ENCODE measurements at places on chromosomes 2 and 18.
A peak's percentile ranks its signal among the peaks of the same experiment; 100 is the strongest.

GRCh38 chr2:37365669-37366068 lies 21.2 kb downstream of the QPCT start:
- DNase-seq, result no peak

- peak; percentile 73 for DNase-seq
These were observed 46.8 kb downstream of the EPG5 start for GRCh38 chr18:45920367-45920766.

DNA sequence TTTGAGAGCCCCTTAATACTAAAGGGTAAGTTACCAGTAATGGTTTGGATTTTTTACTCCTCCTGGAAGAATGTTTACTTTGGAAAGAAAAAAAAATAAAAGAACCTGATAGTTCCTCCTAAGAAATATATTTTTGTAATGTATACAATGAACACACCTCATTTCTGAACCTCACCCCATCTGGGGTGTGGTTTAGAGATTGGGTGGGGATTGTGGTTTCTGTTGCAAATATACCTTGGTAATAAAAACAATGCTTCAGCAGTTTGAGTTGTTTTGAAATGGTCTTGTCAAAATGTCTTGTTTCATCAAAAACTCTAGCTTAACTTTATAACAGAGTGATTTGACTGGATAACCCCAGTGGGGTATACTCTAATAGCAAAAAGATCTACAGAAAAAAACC lies 448.9 kb upstream of the MEIS1 start:
- DNase-seq, result no peak

- no peak for DNase-seq
These were observed 13.2 kb downstream of the EPAS1 start for GRCh38 chr2:46310446-46310845.
